Pancreas (tissue), 10 donors: ENCODE measurements at places on chromosomes 5 and 9.
A peak's percentile ranks its signal among the peaks of the same experiment; 100 is the strongest.

DNA sequence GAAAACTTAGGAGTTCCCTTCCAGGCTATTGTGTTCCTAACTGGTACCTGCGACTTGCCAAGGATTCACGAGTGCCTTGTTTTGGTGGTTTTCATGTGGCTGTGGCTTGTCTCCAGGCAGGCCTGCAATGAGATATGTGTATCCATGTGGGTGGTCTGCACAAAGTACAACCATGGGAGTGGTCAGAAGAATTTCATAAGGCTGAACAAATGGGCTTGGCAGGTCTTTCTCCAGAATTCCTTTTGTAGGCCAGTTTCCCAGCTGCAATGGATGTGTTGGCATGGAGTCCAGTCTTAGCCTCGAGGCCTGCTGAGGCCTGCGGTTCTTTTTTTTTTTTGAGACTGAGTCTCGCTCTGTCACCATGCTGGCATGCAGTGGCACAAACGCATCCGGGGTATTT lies 28.8 kb upstream of the MELK start:
- no peak for DNase-seq

DNA sequence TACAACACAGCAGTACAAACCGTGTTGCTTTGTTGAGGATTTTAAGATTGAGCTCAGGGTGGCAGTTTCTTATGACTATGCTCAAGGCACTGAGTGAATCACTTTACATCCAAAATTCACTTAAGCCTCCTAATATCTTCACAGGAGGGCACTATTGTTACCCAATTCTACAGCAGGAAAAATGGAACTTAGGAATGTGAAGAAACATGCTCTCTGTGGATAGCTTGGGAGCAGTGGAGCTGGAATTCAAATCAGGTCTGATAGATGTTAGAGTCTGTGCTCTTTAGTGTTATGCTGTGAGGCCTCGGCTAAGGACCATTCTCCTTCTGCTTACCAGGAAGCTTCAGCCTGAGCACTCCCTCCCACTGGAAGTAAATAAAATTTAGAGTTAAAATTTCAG lies 18.7 kb upstream of the HMHB1 start:
- DNase-seq: no peak

DNA sequence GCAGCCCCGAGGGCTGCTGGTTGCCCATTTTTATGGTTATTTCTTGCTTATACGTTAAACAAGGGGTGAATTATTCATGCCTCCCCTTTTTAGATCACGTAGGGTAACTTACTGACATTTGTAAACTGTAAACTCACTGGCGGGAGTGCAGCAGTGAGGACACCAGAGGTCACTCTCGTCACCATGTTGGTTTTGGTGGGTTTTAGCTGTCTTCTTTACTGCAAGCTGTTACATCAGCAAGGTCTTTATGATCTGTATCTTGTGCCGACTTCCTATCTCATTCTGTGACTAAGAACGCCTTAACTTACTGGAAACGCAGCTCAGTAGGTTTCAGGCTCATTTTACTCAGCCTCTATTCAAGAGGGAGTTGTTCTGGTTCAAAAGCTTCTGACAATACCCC lies 155.0 kb upstream of the PRDM9 start:
- DNase-seq: no peak

- DNase-seq: no peak
Measured at GRCh38 chr9:80282766-80283165, 711.0 kb downstream of the TLE4 start.

DNA sequence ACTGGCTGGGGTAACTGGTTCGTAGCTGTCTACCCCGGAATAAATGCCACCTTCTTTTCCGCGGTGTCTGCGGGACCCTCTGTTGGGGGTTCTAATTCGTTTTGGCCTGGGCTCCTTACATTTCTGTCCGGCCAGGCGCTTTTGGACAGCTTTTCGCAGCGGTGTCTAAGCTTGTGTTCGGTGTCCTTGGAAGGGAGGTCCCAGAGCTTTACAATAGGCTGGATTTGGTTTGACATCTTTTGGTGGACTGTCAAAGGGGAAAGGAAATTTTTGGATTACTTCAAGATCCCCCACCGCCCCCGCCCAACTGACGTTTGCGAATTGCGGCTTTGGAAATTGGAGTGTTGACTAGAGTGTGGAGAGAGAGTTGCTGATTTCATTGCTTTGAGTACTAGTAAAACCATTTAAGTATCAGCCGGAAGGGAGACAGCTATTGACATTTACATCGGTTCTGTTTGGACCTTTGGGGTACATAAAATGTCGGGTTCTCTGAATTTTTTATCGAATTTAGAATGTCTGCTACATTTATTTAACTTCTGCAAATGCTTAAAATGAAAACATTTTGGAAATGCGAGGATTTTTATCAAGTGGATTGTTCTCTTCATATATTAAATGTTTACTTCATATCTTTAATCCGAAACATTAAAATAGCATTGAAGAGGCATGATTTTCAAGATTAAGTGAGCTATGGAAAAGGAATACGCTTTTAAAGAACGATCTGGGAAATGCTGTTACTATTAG lies 4.7 kb upstream of the PURA start:
- DNase-seq: peak; percentile 15

GRCh38 chr9:124321416-124321815 lies 63.7 kb downstream of the NEK6 start:
- DNase-seq: peak; percentile 15

DNA sequence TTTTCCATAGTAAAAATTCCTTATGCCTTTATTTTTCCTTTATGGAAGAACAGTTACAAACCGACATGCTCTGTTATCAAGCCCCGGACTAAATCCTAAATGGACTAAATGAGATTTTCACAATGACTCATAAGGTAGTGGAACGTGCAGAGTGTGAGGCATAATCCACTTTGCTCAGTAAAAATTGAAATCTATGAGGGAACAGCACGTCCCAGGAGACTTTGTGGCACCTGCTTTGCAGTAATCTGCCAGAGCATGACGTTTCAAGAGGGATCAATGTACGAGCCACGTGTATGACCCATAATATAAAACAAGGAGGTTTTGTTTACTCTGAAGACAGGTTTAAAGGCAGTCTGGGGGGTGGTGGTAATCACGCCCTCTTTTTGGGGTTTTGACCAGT lies 83.8 kb upstream of the GNA14 start:
- no peak for DNase-seq

- DNase-seq: no peak
Measured at GRCh38 chr5:62828742-62829603, 250.4 kb downstream of the LRRC70 start.

DNA sequence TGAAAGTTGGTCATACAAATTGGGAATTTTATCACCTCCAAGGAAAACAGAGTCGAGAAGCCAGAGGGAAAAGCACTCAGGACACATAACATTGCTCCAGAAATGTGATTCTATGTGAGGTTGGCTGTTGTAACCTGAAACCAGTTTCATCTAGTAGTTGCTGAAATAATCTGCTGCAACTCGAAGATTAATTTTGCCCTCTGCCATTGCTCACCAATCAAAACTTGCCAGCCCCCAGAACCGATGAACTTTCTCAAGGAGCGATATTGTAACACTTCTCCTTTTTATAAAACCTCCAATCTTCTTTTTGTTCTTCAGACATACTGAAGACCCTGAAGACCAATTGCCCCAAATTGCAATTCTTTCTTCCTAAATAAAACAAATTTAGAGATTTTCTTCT lies 31.1 kb downstream of the C5orf58 start:
- DNase-seq: no peak
